Right lobe of liver (tissue), 6 donors: ENCODE measurements at places on chromosomes 16 and 17.
A peak's percentile ranks its signal among the peaks of the same experiment; 100 is the strongest.

GRCh38 chr17:11363565-11364117 lies 122.6 kb downstream of the SHISA6 start:
- H3K27ac ChIP-seq: no peak overlapping the region
- DNase-seq: no peak
- H3K36me3 ChIP-seq: no peaks in the 10 kb centered on the region
- H3K4me3 ChIP-seq: no peak overlapping the region
- no peaks in the 10 kb centered on the region for H3K27me3 ChIP-seq

- no peaks in the 10 kb centered on the region for H3K27me3 ChIP-seq
- H3K4me3 ChIP-seq: peak overlapping the region; percentile 15
- H3K36me3 ChIP-seq: no peaks in the 10 kb centered on the region
- peak overlapping the region; percentile 76 for H3K27ac ChIP-seq
Observed at GRCh38 chr17:40322358-40323315, 13.7 kb downstream of the RARA start.

DNA sequence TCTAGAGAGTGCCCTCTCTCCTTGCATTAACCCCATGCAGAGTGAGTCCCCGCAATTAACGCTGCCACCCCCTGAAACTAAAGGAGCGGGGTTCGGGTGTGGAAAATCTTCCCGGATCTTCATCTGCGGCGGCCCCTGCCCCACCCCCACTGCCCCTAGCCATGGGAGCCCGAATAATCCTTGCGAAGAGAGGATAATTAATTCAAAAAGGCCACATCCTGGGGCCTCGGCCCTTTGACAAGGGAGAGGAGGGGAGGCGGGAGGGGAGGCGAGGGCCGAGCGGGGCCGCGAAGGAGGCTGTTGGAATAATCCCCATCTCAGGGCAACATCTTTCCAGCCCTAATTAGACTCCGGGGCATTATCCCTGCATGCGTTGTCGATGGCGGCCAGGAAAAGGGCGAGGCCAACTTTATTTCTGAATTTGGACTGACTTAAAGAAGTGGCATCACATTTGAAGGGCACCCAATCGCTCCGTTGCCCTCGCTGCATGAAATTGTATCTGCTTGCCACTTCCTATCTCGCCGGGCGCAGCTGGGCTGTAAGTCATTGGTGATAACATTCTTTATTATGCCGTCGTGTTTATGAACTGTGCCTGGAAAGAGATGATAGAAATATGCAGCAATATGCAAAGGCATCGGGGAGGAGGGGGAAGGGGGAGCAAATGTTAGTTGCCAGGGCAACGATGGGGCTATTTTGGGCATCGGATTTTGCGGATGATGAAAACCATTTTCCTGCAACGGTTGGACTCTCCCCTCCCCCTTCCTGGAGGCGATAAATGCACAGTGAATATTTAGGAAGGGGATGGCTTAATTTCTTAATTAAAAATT lies 387.1 kb upstream of the TNRC6C start:
- no peak overlapping the region for H3K4me3 ChIP-seq
- H3K27ac ChIP-seq: no peak overlapping the region
- DNase-seq: no peak

GRCh38 chr16:23216658-23217246 lies 34.2 kb downstream of the SCNN1G start:
- no peak for DNase-seq
- no peaks in the 10 kb centered on the region for H3K27me3 ChIP-seq
- H3K4me1 ChIP-seq: no peaks in the 10 kb centered on the region
- no peaks in the 10 kb centered on the region for H3K36me3 ChIP-seq
- no peak overlapping the region for H3K4me3 ChIP-seq
- no peak overlapping the region for H3K27ac ChIP-seq

- no peak overlapping the region for H3K4me3 ChIP-seq
- H3K27me3 ChIP-seq: no peaks in the 10 kb centered on the region
- H3K4me1 ChIP-seq: no peaks in the 10 kb centered on the region
- H3K27ac ChIP-seq: no peak overlapping the region
Observed at GRCh38 chr17:16986391-16986790, 14.5 kb upstream of the TNFRSF13B start.

DNA sequence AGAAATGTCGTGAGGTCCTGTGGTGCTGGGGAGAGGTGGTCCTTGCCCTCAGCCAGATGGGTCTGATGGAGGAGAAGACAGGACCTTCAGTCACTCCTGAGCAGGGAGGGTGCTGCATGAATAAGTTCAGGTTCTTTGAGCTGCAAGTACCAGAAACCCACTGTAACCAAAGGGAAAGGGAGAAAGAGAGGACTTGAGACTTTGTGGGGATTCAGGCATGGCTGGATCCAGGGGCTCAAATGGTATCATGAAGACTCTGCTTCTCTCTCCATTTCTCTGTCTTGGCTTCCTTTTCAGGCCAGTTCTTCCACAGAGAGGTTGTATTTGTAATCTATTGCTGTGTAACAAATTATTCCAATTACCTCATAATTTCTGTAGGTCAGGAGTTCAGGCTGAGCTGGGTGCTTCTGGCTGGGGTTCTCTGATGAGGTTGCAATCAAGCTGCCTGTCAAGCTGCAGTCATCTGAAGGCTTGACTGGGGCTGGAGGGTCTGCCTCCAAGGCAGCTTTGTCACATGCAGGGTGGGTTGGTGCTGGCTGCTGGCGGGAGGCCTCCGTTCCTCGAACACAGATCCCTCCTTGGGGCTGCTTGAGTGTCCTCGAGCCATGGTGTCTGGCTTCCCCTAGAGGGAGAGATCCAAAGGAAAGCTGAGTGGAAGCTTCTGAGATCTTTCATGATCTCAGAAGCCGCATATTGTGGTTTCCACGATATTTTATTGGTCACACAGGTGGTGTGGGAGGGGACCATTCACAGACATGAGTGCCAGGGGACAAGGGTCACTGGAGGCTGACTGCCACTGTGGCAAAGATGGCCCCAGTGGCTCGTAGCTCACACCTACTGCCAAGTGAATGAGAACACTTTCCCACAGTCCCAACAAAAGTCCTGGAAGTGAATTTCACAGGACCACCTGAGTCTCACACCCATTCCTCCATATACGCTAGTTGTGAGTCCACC lies 5.9 kb upstream of the ADCY7 start:
- H3K4me3 ChIP-seq: no peak overlapping the region
- no peaks in the 10 kb centered on the region for H3K4me1 ChIP-seq
- no peaks in the 10 kb centered on the region for H3K36me3 ChIP-seq
- no peak overlapping the region for H3K27ac ChIP-seq
- no peak for DNase-seq
- no peaks in the 10 kb centered on the region for H3K27me3 ChIP-seq

GRCh38 chr17:16398270-16399267 lies 16.8 kb upstream of the TRPV2 start:
- H3K36me3 ChIP-seq: no peaks in the 10 kb centered on the region
- H3K4me1 ChIP-seq: peaks cover 44% of the 10 kb centered on the region
- H3K27me3 ChIP-seq: no peaks in the 10 kb centered on the region
- H3K27ac ChIP-seq: peak overlapping the region; percentile 95
- H3K4me3 ChIP-seq: no peak overlapping the region
- DNase-seq: peak; percentile 60

DNA sequence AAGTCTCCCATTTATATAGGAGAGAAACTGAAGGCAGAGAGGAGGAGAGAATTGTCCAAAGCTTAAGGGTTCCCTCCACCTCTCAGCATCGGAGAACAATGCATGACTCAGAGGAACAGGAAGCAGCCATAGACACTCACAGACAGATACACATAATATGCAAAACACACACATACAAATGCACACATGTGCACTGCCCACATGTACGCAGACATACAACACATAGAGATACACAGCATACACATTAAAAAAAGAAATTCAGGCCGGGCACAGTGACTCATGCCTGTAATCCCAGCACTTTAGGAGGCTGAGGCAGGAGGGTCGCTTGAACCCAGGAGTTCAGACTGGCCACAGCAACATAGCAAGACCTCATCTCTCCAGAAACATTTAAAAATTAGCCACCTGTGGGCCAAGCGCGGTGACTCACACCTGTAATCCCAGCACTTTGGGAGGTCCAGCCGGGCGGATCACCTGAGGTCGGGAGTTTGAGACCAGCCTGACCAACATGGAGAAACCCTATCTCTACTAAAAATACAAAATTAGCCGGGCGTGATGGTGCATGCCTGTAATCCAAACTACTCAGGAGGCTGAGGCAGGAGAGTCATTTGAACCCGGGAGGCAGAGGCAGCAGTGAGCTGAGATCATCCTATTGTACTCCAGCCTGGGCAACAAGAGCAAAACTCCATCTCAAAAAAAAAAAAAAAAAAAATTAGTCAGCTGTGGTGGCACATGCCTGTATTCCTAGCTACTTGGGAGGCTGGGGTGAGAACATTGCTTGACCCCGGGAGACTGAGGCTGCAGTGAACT lies 11.3 kb downstream of the ERAL1 start:
- no peaks in the 10 kb centered on the region for H3K27me3 ChIP-seq
- no peaks in the 10 kb centered on the region for H3K4me1 ChIP-seq
- no peaks in the 10 kb centered on the region for H3K36me3 ChIP-seq
- H3K27ac ChIP-seq: no peak overlapping the region

GRCh38 chr16:54412037-54412436 lies 125.5 kb upstream of the IRX3 start:
- no peaks in the 10 kb centered on the region for H3K27me3 ChIP-seq
- no peak for DNase-seq
- H3K36me3 ChIP-seq: no peaks in the 10 kb centered on the region
- H3K4me1 ChIP-seq: no peaks in the 10 kb centered on the region
- H3K4me3 ChIP-seq: no peak overlapping the region
- H3K27ac ChIP-seq: no peak overlapping the region

DNA sequence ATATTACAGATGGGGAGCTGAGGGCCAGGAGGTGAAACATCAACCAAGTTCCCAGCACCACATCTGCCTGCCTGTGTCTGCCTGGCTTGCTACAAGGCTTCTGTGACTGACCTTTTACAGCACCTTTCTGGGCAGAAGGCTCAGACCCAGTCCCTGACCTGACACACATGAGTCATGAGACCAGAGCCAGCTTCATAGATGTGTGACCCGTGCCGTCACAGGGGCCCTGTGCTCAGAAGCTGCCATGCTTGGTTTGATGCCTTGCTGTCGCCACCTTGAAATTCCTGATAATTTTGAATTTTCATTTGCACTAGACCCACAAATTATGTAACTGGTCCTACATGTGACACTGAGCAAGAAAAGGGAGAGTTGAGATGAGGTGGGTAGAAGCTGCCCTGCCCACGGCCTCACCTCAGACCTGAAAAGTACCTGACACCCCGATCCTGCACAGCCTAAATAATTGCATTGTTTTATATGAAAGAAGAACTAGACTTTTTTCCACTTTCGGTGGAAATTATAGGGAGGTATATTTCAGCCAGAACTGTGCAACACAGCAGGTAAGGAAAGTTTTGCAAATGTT lies 13.3 kb upstream of the PECAM1 start:
- H3K27ac ChIP-seq: no peak overlapping the region
- no peak overlapping the region for H3K4me3 ChIP-seq
- H3K36me3 ChIP-seq: no peaks in the 10 kb centered on the region
- no peaks in the 10 kb centered on the region for H3K27me3 ChIP-seq

GRCh38 chr17:82563318-82563717 lies 43.8 kb downstream of the FOXK2 start:
- peaks cover 2% of the 10 kb centered on the region for H3K36me3 ChIP-seq
- no peak overlapping the region for H3K4me3 ChIP-seq
- H3K27me3 ChIP-seq: no peaks in the 10 kb centered on the region
- DNase-seq: no peak

- H3K4me1 ChIP-seq: no peaks in the 10 kb centered on the region
- no peaks in the 10 kb centered on the region for H3K27me3 ChIP-seq
- H3K27ac ChIP-seq: no peak overlapping the region
- no peak overlapping the region for H3K4me3 ChIP-seq
- H3K36me3 ChIP-seq: no peaks in the 10 kb centered on the region
- DNase-seq: no peak
Observed at GRCh38 chr17:44722254-44722653, 13.8 kb downstream of the DBF4B start.

- H3K36me3 ChIP-seq: no peaks in the 10 kb centered on the region
- no peak overlapping the region for H3K4me3 ChIP-seq
- DNase-seq: no peak
- no peak overlapping the region for H3K27ac ChIP-seq
Observed at GRCh38 chr16:706189-707061, 824 bp upstream of the FBXL16 start.

- no peak overlapping the region for H3K27ac ChIP-seq
- DNase-seq: no peak
- no peak overlapping the region for H3K4me3 ChIP-seq
- no peaks in the 10 kb centered on the region for H3K36me3 ChIP-seq
Observed at GRCh38 chr16:12387786-12388185, 411.3 kb downstream of the SNX29 start.

DNA sequence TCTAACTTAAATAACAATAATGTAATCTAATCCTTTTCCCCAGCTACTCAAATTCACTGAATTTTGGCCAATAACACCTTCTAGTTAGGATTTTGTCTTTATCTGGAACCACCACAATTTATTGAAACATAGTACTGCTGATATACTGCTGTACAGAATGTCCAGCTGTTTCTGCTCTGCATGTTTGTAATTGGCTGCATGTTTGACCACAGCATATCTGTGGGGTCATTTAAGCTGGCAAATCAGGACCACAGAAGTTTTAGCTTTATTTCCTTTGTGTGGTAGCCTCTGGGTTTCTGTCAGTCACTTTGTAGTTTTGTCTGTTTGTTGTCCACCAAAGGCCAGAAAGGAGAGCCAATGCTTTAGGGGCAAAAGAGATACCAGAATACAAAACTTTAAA lies 22.2 kb upstream of the RAB11FIP4 start:
- no peaks in the 10 kb centered on the region for H3K27me3 ChIP-seq
- H3K4me3 ChIP-seq: no peak overlapping the region
- H3K4me1 ChIP-seq: peaks cover 7% of the 10 kb centered on the region
- DNase-seq: no peak

GRCh38 chr17:70370816-70371215 lies 201.5 kb downstream of the KCNJ2 start:
- H3K4me1 ChIP-seq: no peaks in the 10 kb centered on the region
- H3K27me3 ChIP-seq: no peaks in the 10 kb centered on the region
- no peaks in the 10 kb centered on the region for H3K36me3 ChIP-seq

GRCh38 chr17:4839221-4839620 lies 6.1 kb downstream of the MINK1 start:
- peaks cover 22% of the 10 kb centered on the region for H3K4me1 ChIP-seq
- DNase-seq: no peak
- no peak overlapping the region for H3K27ac ChIP-seq
- H3K27me3 ChIP-seq: no peaks in the 10 kb centered on the region

- H3K27ac ChIP-seq: no peak within 1 kb of the TSS
- DNase-seq: peak; percentile 79
Observed at GRCh38 chr16:57694725-57695679, at the start of gene DRC7. Gene DRC7, plus strand, starts transcription at chr16:57694806. Its CDS starts 3,144 bp downstream, at chr16:57697950.
